ENCODE measurements at places on chromosomes 4 and X.
A peak's percentile ranks its signal among the peaks of the same experiment; 100 is the strongest.

DNA sequence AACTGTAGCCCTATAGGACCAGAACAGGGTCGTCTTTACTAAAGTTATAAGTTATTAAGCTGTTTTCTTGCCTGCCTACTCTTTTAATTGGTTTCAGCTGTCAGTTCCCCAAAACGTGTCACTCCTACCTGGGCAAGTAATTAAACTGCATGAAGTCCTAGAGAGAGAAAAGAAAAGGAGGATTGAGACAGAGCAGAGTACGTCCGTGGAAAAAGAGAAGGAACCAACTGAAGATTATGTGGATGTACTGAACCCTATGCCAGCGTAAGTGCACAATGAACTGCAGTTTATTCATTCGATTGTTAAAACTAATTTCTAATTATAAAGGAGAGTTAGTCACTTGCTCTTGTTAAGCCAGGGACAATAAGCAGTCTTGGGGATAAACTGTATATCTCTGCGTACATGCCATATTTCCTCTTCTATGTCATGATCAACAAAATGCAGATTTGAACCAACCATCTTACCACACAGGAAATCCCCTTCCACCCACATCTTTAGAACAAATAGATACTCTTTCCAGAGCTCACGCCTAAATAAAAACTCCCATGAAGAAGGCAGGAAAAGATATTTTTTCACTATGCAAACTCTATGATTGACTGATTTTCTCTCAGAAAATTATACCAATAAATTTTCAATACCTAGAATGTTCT is 22.8 kb downstream of the STAP1 start:
- no peak for DNase-seq

DNA sequence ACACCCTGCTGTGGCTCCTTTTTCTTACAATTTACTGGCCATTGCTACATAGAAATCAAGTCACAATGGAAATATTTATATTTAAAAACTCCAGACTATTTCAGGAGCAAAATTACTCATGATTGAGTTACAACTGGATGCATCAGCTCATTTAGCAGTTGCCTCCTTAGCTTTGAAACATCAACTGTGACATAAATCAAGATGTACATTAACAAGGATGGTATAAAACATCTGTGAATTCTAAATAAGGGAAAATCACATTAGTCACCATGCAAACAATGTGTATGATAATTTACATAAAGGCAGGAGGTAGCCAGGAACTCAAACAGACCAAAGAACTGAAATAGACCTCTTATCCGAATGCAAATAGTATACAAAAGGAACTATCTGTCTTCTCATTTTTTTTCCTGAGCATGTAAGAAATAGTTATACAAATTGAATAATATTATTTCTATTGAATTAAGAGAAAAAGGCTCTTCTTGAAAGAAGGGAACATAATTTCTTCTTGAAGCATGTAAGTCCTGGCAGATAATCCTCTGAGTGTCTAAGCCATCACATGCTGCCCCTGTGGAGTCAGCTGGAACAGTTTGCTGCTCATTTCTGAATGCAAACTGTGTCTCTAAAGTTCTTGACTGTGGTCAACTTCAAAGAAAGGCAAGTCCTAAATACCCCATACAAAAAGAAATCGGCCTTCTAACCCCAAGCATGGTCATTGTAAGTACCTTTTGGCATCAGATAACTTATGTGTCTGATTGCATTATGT is 151.2 kb downstream of the NAA11 start:
- no peak for DNase-seq

DNA sequence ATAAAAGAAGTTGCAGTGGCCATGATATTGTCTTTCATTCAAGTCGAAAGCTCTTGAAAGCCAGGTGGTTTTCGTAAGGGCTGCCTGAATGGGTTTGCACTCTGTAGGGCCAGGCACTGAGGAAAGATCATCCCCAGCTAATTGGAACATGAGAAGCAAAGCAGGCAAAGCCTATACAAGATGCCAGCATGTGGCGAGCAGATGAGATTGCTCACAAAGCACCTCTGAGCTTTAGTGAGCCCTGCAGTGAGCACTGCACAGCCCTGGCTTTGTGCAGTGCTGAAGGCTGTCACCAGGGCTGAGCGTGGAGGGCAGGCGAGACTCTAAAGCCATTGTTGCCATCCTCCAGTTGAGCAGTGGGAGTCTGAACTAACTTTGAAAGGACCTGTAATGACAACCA is 53.8 kb downstream of the HADH start:
- DNase-seq, result no peak

DNA sequence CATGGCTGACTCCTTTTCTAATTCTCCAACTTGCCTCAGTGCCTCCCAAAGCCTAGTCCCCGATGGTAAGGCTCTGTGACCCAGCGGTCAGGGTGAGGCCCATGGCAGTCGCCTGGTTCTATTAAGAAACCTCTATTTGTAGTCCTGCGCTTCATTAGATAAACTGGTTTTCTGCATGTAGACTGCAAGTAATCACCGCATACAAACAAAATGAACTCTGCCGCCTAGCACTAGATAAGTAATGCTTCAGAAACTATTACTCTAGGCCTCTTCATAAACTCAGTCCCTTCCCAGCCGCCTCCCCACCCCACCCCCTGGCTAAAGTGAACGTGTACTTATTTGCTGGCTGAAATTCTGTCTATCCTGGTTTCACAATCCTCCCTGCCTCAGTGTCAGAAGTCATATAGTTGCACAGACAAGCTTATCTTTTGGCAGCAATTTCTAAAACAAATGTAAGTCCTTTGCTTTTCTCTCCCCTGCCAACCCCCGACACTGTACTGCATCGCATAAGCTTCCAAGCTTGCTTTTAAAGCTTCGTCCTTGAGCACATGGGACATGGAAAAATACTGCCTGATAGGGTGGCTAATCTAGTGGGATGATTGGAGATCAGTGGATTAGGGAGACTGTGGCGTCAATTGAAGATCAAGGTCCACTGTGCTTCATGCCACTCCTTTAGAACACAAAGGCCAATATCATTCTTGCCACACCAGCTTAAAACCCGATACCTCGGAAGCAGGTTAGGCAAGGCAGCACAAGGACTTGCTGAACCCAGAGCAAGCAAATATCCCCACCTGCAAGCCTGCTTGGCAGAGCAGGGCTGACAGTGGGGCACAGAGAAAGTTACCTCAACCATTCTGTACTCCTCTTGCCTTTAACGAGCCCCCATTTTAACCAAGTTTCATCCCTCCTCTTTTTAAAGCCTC is 125.8 kb downstream of the IRF2 start:
- DNase-seq, result no peak

- no peak for DNase-seq
Measured at GRCh38 chrX:12867685-12868084, 813 bp downstream of the TLR7 start.

DNA sequence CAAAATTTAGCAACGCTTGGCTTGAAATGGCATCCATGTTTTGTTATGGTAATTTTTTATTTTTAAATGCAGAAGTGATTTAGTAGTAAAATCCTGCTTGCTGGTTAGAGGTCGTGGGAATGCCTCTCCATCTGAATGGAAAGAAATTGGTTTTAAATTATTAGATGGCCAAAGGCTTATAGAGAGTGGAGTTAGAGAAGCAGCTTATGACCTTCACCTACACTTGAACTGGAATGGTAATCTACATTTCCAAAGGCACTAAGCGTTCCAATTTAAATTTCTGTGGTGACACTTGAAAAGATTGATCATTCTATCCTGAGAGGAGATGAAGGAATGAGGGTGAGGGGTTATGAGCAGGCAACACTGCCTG is 280.7 kb downstream of the RAPGEF2 start:
- no peak for DNase-seq

- DNase-seq, result peak; percentile 86
Measured at GRCh38 chrX:48487362-48487798, 11.4 kb downstream of the FTSJ1 start.

- no peak for DNase-seq
Measured at GRCh38 chr4:82954212-82954611, 53.7 kb downstream of the THAP9 start.

GRCh38 chrX:119495734-119496726 is 27.8 kb downstream of the SLC25A5 start:
- DNase-seq, result no peak

- no peak for DNase-seq
Measured at GRCh38 chrX:104877504-104877903, 311.5 kb downstream of the IL1RAPL2 start.

GRCh38 chr4:23773884-23774636 is 115.8 kb downstream of the PPARGC1A start:
- no peak for DNase-seq

- DNase-seq, result no peak
Measured at GRCh38 chr4:75717408-75717807, 7.0 kb upstream of the USO1 start.

DNA sequence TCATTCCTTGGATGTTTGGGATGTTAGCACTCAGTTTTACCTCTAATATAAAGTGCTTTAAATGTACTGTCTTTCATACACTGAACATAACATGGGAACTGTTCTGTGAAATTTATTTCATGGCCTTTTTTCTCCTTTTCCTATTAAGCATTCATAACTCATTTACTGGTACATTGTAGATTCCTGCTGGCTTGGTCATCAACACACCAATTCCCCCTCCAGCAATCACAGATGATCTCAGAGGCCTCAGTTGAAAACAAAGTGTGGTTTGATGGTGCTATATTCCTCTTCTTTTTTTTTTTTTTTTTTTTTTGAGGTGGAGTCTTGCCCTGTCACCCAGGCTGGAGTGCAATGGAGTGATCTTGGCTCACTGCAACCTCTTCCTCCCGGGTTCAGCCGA is 61.9 kb upstream of the FAM47B start:
- no peak for DNase-seq

GRCh38 chr4:54359919-54360650 is 131.0 kb downstream of the PDGFRA start:
- no peak for DNase-seq

GRCh38 chr4:153471698-153472093 is 5.5 kb downstream of the TMEM131L start:
- no peak for DNase-seq

DNA sequence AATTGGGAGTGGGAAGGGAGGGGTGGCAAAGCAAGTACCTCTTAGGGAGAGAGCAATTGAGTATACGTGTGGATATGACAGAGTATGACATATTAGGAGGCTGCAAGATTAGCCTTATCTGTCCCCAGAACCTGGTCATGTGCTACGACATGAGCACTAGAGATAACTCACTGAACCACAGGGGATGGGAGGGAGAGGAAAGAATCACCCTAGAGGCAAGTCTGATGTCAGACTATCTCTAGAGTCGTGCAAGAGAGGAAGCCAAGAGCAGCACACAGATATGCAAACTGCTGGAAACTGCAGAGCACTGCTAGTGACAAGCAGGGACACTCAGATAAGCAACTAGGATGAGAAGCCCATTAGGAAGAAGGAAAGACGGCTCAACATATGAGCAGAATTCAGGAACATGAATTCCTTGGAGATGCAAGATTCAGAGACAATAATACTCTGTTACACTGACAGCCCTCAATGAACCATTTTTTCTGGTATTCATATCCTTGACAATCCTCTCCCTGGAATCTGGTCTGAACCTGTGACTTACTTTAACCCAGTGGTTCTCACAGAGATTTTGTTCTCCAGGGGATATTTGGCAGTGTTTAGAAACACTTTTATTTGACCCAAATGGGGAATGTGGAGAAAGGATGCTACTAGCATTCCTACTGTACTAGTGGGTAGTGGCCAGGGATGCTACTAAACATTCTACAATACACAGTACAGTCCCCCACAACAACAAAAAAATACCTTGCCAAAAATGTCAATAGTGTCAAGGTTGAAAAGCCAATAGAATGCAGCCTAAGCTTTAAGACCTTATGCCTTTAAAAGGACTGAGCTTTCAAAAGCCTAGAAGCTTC is 84.0 kb upstream of the BMP2K start:
- no peak for DNase-seq

DNA sequence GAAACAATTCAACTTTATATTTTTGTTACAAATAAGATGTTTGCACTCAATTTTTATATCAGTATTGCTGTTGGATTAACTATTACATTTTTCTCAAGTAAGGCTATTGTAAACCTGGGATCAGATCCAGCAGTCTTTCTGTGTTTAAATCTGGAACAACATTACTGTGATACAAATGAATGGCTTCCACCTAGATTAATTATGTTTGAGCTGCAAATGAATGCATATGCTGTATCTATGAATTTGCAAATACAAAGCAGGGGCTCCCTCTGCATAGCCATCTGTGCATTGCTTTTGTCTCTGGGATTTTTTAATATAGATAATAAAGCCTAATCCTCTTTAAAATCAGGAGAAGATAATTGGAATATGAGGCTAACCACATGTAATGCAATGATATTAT is 69.8 kb upstream of the NEIL3 start:
- no peak for DNase-seq

- no peak for DNase-seq
Measured at GRCh38 chrX:115462406-115462805, 98.6 kb upstream of the PLS3 start.

GRCh38 chr4:76246025-76246424 is 5.5 kb upstream of the FAM47E start:
- no peak for DNase-seq

DNA sequence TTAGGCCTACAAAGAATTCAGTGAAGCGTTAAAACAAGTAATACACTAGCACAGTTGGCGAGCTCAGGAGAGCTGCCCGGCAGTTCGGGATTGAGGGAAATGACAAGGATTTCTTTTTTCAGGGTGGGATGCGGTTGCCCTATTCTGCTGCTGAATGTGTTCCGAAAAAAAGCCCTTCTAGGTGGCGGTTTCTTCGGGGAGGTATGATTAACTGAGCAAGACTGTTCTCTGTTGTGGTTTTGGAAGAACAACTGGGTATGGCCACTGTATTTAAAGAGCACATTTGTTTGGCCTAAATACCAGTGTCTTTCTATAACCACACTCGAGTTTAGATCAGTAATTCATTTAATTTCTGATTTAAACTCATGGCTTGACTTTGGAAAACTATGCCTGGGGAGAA is 459.7 kb upstream of the FAT1 start:
- DNase-seq, result no peak

GRCh38 chr4:48149827-48150370 is 15.8 kb upstream of the TXK start:
- no peak for DNase-seq

DNA sequence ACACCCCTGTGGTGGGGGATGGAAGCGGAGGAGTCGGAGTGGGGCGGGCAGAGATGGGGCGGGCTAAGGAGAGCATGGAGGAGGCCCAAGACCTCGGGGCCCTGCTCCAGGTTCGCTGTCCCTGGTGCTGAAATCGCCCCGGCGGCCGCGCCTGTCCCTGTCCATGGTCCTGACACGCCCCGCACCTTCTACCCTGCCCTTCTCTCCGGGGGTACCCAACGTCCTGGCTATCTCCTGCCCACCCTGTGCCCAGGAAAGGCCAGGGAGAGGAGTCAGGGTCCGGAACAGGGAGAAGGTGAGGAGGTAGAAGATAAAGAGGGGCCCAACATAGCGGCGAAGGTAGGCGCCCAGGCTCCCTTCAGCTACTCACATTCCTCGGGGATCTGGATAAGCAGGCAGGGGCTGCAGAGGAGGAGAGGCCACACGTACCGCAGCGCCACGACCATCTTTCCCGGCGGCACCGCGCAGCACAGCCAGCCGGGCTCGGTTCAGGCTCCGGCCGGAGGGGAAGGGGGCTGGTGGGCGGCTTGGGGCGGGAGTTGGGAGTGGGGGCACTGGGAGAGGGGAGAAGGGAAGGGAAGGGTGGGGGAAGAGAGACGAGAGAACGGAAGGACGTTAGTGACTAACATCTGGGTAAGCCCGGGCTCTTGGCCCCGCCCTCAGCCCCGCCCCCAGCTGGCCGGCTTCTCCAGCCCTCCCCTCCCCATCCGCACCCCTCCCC is 10.4 kb downstream of the L1CAM start:
- peak; percentile 88 for DNase-seq

- DNase-seq, result no peak
Measured at GRCh38 chrX:1781766-1782165, 166.9 kb downstream of the ASMT start.

GRCh38 chr4:21887481-21887880 is 61.1 kb downstream of the KCNIP4 start:
- no peak for DNase-seq

- DNase-seq, result no peak
Measured at GRCh38 chr4:4437798-4438470, 51.0 kb downstream of the NSG1 start.
